Fibroblast of skin of scalp (primary cell): ENCODE measurements at places on chromosomes 1 and 21.

DNA sequence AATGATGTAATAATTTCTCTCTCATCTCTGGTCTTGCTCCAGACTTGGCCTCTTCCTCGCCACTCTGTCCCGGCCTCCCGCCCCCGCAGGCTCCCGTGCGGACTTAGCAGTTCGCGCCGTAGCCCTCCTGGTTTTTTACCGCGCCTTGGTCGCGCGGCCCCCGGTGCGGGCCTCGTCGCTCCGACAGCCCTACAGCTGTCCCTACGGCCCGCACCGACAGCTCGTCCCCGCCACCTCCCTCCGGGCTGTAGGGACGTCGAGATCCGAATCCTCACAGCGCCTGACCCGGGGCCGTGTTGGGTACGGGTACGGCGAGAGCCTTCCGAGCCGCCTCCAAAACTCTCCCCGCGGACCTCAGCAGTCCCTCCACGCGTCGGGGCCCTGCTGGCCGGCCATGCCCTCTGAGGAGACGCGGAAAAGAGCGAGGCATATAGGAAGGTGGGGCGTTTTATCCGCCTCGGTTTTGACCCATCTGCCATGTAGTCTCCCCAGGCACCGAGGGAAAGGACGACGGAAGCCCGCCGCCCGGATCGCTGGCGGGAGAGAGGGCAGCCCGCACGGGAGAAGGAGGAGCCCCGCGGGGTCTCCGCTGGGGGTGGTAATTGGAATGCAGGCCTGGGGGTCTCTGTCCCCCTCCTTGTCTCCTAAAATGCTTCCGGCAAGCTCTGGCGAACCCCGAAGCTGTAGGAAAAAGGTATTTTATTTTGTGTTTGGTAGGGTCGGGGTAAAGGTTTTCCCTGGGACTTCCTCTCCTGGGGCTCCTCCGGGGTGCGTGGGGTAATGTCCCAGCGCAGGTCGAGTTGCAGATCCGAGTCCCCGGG is 3.3 kb downstream of the LHX4 start:
- DNase-seq: no peak

GRCh38 chr21:37204580-37204979 is 62.6 kb downstream of the VPS26C start:
- no peak for DNase-seq

DNA sequence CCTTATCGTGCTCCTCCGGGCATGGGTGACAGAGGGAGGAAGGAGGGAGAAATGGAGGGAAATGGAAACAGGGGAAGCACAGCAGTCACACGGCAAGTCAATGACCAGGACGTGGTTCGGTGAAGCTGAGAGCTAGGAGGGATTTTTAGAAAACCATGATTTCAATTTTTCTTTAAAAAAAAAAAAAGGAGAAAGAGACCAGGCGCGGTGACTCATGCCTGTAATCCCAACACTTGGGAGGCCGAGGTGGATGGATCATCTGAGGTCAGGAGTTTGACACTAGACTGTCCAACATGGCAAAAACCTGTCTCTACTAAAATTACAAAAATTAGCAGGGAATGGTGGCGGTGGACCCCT is 776 bp upstream of the TNFRSF9 start:
- DNase-seq: no peak

GRCh38 chr1:21378705-21379494 is 61.0 kb upstream of the NBPF3 start:
- DNase-seq: no peak

DNA sequence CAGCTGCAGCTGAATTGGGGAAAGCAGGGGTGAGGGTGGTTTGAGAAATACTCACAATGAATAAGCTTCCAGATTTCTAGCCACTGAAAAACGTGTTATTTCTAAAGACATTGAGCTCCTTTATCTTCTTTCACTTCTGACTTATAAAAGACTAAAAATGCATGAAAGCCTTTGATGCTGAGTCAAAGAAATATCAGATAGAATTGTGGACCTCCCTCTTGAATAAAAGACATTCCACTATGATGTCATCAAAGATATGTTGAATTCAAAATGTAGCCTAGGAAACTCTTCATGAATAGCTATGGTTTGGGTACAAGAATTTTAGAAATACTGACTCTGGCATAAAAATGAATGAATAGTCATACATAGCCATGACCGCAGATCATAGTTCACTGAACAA is 44.7 kb upstream of the COL24A1 start:
- DNase-seq: peak; percentile 44

DNA sequence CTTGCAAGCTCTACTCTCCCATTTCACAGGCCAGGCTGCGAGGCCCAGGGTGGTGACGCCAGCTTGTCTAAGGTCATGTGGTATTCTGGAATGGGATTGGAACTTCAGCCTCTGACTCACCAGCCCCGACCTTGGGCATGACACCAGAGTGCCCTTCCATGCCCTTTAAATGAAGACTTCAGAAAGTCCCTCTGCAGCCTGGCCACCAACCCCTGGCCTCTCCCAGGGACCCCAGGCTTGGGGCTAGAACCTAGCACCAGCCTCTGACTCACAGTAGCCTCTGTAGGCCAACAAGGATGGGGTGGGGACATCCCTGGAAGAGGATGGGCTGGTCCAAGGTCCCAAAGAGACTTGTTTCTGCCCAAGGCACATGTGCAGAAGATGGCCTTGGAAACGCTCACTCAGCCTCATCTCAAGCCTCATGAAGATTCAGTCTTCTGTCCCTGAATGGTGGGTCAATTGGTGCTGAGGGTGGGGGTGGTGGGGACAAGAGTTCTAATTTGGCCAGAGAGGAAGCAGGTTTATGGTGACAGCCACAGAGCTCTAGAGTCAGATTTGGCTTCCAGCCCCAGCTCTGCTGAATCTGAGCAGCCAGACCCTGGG is 36.1 kb upstream of the RUNX3 start:
- no peak for DNase-seq

- no peak for DNase-seq
These were observed 218.8 kb downstream of the LMX1A start for GRCh38 chr1:165137551-165138316.

DNA sequence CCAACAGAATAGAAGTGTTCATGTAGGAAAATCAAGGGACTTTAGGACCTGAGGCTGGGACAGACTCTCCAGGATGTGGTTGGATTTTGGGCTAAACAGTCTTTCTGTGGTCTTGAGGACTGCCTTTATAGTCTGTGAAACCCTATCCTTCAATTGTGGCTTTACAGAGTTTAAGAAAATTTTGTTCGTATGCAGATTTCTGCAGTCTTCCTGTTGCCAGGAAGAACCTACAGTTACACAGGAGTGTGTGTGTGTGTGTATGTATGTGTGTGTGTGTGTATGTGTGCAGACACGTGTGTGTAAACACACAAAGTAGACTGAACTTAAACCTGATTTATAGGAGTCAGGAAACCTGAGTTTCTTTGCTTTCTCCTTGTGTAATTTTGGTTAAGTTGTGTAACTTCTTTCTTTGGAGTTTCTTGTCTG is 22.8 kb downstream of the NEK7 start:
- peak; percentile 55 for DNase-seq

DNA sequence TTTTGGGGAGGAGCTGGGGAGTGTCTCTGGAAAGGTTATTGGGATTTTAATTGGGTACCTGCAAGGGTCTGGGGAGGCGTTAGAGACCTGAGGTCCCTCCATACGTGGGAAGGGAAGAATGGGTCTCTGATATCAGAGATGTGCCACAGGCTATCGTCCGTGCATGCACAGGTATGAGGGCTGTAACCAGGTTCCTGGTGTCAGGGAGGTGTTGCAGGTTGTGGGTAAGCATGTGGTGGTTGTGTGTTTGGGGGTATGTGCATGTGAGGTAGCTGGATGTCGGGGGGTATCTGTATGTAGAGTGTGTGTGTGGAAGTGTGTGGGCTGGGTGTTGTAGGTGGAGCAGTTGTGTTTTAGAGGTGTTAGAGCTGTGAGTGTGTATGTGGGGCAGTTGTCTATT is 8.3 kb downstream of the AHDC1 start:
- no peak for DNase-seq

DNA sequence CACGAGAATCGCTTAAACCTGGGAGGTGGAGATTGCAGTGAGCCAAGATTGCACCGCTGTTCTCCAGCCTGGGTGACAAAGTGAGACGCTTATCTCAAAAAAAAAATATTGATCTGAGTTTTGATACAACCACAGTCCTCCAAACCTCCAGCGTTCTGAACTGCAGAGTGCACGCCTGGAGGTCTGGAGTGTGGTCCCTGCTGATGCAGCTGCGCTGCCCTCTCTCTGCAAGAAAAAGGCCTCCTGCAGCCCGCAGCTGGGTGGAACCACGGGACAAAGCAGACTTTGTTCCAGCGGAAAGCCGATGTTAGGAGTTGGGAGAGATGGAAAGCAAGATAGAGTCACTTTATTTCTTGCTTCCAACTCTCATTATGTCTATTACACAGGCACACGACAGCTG is 144.9 kb upstream of the SOD1 start:
- DNase-seq: peak; percentile 11

GRCh38 chr1:155455588-155456195 is 106.9 kb downstream of the ASH1L start:
- DNase-seq: peak; percentile 26

- peak; percentile 39 for DNase-seq
These were observed 6.5 kb downstream of the CAPN9 start for GRCh38 chr1:230753586-230754251.

DNA sequence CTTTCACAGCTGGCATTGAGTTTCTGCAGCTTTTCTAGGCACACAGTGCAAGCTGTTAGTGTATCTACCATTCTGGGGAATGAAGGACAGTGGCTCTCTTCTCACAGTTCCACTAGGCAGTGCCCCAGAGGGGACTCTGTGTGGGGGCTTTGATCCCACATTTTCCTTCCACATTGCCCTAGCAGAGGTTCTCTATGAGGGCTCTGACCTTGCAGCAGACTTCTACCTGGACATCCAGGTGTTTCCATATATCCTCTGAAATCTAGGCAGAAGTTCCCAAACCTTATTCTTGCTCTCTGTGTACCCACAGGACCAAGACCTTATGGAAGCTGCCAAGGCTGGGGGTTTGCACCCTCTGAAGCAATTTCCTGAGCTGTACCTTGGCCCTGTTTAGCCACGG is 2.4 kb upstream of the IFI44 start:
- DNase-seq: no peak

- DNase-seq: no peak
These were observed 36.0 kb downstream of the RRP1 start for GRCh38 chr21:43825242-43825935.

DNA sequence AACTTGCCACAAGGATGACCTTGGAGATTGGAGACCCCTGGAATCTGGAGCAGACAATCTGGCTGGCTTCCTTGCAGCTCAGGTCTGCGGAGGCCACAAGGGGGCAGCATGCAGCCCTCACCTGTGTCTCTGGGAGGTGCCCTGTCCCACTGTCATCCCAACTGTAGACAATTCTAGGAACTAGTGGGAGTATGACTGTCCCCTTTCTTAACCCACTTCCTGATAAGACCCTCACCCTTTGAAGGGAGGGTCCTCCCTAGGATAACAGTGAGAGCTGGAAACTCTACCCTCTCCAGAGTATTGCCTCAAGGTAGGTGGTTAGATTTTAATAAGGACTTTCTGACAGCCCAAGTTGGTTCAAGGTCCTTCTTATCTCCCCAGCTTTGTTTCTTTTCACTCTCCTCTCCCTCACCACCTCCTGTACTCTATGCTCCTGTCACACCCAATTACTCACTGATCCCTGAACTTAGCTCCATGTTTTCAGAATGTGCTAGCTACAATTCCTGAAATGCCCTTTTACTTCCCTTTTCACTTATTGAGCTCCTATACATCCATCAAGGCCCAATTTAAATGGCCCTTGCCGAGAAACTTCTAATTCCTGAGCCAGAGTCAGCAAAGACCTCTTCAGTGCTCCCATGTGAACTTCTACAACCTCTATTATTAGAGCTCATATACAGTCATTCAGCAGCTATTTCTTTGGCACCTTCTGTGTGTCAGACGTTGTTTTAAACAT is 9.2 kb upstream of the KCNQ4 start:
- DNase-seq: no peak

GRCh38 chr1:88998716-88999115 is 6.3 kb upstream of the KYAT3 start:
- DNase-seq: peak; percentile 70

GRCh38 chr1:219442611-219443061 is 170.3 kb downstream of the ZC3H11B start:
- DNase-seq: no peak

- DNase-seq: peak; percentile 60
These were observed 4.6 kb downstream of the PEAR1 start for GRCh38 chr1:156898161-156898566.

GRCh38 chr1:58902830-58903513 is 119.1 kb upstream of the JUN start:
- no peak for DNase-seq

GRCh38 chr21:44998621-44999427 is 59.0 kb downstream of the SLX9 start:
- DNase-seq: no peak

DNA sequence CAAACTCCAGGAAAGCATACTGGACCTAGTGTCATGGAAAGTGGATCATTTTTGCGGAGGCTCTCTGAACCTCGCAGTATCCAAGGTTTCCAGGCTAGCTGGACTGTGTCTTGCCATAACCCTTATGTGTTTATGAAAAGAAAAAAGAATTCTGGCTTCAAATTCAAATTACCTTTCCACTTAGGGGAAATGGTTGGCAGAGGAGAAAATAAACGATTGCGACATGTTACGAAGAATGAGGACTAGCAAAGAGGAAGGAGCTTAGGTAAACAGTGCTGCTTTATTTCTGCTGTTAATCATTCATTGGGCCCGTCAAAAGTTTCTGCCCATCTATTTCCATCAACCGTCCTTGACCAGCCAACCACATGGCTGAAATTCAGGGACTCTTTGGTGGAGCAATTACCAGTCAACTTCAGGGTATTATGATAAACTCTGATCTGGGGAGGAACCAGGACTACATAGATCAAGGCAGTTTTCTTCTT is at the start of gene C4BPA:
Gene C4BPA, plus strand, starts transcription at position 342 of the 482 bp plus-strand sequence. CDS start 8,793 bp downstream, outside the sequence.
- DNase-seq: no peak

GRCh38 chr21:34913811-34914210 is 135.3 kb downstream of the RUNX1 start:
- DNase-seq: peak; percentile 90

- DNase-seq: peak; percentile 35
These were observed 1.3 kb downstream of the TMEM35B start for GRCh38 chr1:34983700-34984355.

- no peak for DNase-seq
These were observed 102.2 kb downstream of the FCRL5 start for GRCh38 chr1:157450106-157450505.
